ENCODE measurements at places on chromosomes 1 and 21.

DNA sequence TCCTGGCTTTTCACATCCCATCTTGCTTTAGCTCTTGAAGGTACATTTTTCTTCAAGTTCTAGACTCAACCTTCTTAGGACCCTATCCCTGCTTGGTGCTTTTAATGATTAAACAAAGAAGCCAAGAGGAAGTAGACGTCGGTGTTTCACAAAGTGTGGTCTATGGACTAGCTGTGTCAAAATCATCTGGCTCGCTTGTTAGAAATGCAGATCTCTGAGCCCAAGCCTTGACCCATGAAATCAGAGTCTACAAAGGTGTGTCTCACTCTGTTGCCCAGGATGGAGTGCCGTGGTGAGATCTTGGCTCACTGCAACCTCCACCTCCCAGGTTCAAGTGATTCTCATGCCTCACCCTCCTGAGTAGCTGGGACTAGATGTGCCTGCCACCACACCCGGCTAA lies 295.5 kb upstream of the KAZN start:
- DNase-seq: no peak

- peak; percentile 32 for DNase-seq
These were observed 36.1 kb upstream of the KHDRBS1 start for GRCh38 chr1:31977385-31978131.

GRCh38 chr21:20789729-20790500 lies 208.3 kb upstream of the NCAM2 start:
- DNase-seq: no peak

DNA sequence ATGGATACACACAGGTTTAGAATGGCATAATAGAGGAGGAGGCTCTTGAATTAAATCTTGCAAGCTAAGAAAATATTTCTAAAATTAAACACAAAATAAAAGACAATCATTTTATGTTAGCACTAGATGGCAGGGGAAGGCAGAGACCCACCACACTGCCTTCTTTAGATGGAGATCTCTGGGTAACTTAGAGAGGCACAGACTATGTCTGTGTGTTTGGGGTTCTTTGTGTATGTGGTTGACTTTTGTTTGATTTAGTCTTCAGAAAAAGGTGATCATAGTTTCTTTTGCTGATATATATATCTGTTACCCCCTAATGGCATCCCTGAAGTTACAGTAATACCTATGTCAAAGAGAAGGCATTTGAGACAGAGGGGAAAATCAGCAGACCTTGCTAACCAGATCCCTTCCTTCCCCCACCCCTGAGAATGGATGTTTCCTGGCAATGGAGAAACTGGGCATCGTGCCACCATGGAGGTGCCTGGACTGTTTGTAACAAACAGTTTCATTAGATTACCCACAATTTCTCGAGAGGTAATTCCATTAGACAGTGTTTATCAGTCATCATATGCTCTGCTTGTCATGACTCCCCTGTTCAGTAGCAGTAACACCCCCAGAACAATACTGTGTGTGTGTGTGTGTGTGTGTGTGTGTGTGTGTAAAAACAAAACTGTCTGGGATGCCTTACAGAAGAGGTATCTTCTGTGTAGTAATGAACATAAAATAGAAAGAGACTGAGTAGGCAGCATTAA lies 228.3 kb upstream of the DEPDC1 start:
- no peak for DNase-seq

- DNase-seq: no peak
These were observed 11.5 kb downstream of the YBEY start for GRCh38 chr21:46297338-46298271.

- no peak for DNase-seq
These were observed 49.8 kb upstream of the WLS start for GRCh38 chr1:68281946-68282615.

- DNase-seq: peak; percentile 52
These were observed 115.4 kb upstream of the RAB4A start for GRCh38 chr1:229155472-229155871.

GRCh38 chr1:229781453-229781852 lies 155.4 kb downstream of the URB2 start:
- no peak for DNase-seq

DNA sequence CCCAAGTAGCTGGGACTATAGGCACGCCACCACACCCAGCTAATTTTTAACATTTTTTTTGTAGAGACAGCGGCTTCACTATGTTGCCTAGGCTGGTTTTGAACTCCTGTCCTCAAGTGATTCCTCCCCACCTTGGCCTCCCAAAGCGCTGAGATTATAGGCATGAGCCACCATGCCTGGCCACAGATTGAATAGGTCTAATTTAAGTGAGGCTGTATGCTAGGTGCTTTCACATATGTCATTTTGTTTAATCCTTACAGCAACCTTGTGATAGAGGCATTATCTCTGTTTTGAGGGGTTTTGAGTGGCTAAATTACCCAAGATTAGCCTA lies 7.2 kb downstream of the INTS3 start:
- DNase-seq: no peak

GRCh38 chr21:15430023-15430422 lies 299.8 kb upstream of the USP25 start:
- DNase-seq: no peak

- DNase-seq: no peak
These were observed 192.3 kb upstream of the C1orf87 start for GRCh38 chr1:60265560-60266535.

GRCh38 chr1:175810305-175810704 lies 66.9 kb upstream of the TNR start:
- DNase-seq: no peak
